Peyer's patch (tissue), 4 donors: ENCODE measurements at places on chromosomes 13 and 19.

GRCh38 chr19:46975925-46976782 lies 43.5 kb upstream of the NPAS1 start:
- DNase-seq, result peak; percentile 35

DNA sequence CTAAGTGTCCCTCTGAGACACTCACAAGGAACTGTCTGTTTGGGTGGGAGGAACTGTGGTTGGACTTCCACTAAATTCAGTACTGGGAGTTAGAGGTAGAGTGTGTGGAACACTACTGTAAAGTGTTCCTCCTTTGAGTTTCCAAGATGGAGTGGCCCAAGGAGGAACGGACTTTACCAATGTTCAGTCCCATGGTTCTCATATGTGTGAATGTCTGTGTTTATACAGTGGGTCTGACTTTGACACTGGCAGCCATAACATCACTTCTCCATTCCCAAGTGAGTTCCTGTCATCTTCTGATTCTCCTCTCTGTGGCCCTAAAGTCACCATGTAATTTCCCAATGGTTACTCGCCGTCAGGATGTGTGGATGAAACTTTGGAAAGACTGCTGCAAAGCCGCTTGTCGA lies 136.8 kb upstream of the SERP2 start:
- no peak for DNase-seq

DNA sequence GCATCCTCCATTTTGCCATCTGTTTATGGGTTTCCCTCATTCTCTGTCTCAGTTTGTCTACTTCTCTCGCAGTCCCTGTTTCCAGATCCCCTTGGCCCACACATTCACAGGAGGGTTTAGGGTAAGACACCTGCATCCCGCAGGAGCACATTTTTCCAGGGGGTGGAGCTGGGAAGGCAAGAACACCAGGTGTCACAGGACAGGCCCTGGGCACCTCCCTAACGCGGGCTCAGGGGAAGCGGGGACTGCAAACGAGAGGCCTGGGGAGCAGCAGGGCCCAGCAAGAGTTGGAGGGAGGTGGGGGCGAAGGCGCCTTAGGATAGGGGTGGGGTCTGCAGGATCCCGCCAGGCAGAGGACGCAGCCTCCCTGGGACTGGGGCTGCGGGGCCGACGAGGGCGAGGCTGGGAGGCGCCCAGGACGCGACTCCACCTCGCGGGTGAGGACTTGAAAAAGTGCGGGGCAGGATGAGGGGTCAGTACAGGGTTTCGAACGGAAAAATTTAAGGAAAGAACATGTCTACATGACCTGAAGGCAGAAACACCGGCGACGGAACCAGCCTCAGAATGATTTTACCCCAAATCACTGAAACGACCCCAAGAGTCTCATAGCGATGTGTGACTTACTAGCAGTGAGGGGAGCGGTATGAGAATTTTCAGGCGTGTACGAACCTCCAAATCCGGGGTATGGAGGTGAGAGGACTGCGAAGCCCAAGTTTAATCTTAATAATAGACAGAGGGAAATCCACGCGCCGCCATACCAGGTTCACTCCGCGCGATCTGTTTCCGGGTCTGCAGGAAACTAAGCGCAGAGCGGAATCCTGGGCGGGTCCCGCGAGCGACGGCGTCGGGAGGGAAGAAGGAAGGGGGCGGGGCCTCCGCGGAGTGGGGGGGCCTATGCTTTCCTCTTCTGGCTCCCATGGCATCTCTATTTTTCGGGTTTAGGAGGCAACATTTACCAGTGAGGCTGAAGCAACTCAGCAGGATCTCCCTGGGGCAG lies 7.1 kb upstream of the ERVV-2 start:
- DNase-seq, result no peak

DNA sequence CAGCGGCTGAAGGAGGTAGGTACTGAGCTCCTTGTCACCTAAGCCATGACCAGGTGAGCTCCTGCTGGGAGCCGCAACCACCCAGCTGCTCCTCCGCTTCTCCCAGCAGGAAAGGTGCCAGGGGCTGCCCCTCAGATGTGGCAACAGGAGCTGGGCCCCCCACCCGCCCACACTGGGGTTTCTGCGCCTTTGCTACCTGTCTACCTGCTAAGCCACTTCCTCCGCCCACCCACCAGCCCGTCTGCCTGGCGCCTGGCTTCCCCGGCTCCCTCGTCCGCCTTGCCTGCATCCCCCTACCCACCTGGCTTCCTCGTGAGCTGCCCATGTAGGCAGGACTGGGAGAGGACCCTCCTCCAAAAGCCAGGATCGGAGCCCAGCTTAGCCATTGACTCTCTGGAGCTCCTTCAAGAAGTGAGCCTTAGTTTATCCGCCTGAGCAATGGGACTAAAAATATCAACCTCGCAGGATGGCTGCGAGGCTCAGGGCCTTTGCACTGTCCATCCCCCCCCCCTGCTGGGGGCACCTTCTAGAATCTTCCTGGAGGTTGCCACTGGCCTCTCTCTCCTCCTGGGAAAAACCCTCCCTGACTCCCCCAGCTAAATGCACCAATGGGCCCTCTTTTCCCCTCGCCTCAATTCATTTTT lies 55.8 kb upstream of the KLF2 start:
- DNase-seq, result no peak

DNA sequence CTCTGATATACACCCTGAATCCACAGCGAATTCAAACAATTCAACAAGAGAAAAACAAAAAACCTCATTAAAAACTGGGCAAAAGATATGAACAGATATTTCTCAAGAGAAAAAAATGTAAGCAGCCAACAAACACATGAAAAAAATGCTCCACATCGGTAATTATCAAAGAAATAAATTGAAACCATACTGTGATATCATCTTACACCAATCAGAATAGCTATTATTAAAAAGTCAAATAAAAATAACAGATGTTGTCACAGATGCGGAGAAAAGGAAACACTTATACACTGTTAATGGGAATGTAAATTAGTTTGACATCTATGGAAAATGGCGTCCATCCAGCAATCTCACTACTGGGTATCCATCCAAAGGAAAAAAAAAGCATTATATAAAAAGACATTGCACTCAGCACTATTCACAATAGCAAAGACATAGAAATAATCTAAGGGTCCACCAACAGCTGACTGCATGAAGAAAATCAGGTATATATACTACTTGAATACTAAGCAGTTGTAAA lies 1495.0 kb upstream of the PCDH20 start:
- DNase-seq, result no peak
